Left lobe of liver (tissue), 2 donors: ENCODE measurements at places on chromosomes 4 and X.

- no peak for DNase-seq
Measured at GRCh38 chrX:140944710-140945109, 57.7 kb upstream of the SPANXB1 start.

DNA sequence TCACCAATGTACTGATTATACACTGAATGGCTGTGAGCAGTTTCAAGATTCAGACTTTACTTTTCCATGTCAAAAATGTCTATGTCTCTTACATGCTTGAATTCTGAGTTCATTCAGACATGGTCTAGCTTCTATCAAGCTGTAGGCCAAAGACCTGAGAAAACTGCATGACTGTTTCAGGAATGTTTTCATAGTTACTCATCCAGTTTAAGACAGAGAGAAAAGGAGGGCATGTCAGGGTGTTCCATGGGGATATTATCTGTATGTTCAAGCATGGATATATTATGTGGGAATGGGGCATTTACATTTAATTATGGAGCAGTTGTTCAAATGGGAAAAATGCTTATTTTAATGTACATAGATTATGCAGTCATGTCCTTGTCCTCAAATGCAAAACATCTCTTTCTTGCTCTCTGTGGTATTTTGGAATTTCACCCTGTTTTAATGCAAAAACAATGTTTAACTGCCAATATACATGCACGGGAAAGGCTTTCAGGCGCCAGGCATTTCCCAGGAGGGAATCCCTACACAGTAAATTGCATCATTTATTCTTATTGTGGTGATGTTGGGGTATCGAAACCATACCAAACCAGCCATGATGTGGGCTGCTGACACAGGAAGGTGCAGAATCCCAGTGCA, 429.1 kb upstream of the INTU start:
- DNase-seq, result no peak

GRCh38 chrX:49792376-49792775, 36.7 kb upstream of the PAGE4 start:
- no peak for DNase-seq

DNA sequence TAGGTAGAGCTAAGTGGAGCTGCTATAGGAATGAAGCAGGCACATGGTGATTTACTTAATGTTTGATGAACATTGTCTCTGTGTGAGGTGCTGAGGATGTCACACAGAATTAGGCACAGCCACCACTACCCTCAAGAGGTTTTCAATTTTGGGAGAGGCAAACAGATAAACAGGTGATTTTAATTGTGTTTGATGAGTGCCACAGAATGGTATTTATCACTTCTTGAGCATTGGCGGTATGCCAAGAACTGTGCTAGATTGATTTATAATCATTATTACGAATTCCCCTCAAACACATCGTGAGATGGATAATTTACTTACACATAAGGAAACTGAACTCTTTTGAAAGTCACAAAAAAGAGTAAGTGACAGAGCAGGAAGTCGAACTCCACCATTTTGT, 74.8 kb downstream of the FREM3 start:
- DNase-seq, result no peak

DNA sequence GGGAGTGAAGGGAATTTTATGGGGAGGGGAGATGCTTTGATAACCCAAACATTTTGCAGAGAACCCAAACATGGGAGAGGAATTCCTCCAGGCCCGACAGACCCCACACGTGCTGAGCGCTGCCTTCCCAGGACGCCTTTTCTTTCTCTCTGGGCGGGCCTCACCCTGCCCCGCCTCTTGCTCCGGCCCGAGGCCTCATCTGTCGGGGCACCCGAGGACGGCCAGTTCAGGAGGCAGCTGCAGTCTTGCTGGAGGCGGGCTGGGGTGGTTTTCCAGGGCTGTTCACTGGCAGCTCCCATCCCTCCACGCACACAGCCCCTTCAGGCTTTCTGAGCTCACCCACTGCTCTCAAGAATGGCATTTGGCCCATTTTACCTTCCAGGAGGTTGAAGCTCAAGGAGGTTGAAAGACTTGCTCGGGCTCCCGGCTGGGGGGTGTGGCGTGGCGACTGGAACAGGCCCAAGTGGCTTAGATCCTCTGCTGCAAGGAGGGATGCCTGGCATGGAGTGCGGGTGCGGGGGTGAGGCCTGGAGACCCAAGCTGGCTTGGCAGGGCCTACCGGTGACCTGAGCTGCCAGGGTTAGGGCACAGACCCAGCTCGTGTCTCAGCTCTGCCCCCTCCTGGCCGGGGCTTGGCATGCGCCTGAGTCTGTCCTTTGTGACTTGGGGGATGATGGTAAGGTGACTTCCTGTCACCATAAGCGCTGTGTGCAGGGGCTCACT, 99.2 kb downstream of the PSAPL1 start:
- DNase-seq, result peak; percentile 71

- DNase-seq, result no peak
Measured at GRCh38 chrX:18002791-18003190, 141.7 kb upstream of the RAI2 start.

- no peak for DNase-seq
Measured at GRCh38 chrX:87874043-87874442, 356.4 kb downstream of the KLHL4 start.

DNA sequence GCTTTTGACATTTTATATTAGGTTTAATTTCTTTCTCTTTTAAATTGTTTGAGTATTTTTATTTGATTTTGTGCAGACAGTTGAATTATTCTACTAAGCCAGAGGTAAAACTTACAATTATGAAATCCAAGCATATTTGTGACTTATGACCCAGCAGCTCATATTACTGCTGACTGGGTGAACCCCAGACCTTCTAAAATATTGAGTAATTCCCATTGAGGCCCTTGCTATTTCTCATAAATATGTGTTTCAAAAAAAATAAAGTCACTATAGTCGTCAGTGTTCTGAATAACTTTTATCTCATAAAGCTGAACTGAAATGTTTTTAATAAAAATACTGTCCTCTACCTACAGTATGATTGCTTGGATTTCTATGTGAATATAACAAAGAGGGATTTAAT, 303.1 kb downstream of the IQCM start:
- no peak for DNase-seq

DNA sequence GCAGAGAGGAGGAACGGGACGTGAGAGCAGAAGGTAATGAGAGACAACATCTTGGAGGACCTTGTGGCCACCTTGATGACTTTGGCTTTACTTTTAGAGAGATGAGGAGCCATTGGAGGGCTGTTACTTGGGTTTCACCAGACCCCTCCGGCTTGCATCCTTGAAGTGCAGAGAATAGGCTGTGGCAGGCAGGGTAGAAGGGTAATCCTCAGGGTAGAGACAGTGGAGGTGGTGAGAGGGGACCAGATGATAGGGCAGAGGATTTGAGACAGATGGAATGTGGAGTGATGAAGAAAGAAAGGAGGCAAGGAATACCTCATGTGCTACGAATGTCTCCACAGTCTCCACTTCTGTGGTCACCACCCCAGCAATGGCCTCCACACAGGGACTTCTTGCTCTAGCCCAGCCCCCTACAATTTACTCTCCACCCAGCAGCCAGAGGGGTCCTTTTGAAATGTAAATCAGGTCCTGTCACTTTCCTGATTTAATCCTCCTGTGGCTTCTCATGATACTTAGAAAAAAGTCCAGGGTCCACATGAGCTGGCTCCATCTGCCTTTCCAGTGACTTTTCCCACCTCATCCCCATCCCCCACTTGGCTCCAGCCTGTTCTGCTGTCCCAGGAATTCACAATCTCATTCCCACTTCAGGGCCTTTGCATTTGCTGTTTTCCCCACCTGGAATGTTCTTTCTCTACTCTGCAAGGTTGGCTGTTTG, 115.0 kb downstream of the PJA1 start:
- no peak for DNase-seq

GRCh38 chr4:25031077-25031621, 403 bp upstream of the LGI2 start:
- no peak for DNase-seq

DNA sequence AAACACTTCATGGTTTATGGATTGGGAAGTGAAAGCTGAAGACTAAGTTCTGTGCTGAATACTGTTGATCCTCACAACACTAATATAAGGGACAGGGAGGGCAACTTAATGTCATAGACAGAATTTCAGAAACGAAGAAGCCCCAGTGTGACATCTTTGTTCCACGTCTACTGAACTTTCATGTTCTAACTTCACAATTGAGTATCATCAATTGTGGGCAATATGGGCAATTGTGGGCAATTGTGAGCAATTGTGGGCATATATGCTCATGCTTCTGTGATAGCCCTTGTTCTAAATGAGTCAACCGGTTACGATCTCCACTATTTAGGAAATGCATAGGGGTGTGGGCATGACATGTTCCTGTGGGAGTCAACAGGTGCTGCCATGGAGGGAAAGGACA, 33.7 kb downstream of the CYBB start:
- no peak for DNase-seq

GRCh38 chr4:20203508-20203907, 48.2 kb upstream of the SLIT2 start:
- DNase-seq, result no peak

GRCh38 chr4:38077791-38078489, 117.7 kb downstream of the PTTG2 start:
- no peak for DNase-seq

- peak; percentile 66 for DNase-seq
Measured at GRCh38 chrX:147875866-147876596, 35.7 kb upstream of the FMR1 start.

GRCh38 chr4:130077275-130077674, 981.3 kb downstream of the C4orf33 start:
- DNase-seq, result no peak

DNA sequence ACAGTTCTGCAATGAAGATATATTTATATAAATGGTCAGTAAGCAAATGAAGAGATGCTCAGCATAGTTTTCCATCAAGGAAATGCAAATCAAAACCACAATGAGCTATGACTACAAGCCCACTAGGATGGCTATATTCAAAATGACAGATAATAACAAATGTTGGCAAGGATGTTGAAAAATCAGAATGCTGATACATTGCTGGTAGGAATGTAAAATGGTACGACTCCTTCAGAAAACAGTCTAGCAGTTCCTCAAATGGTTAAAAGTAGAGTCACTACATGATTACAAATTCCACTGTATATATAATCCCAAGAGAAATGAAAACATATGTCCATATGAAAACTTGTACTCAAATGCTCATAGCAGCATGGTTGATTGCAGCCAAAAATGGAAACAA, 425.0 kb upstream of the ATOH1 start:
- DNase-seq, result no peak

- DNase-seq, result no peak
Measured at GRCh38 chr4:86855572-86855971, 6.4 kb upstream of the SLC10A6 start.

GRCh38 chrX:126272795-126273497, 106.9 kb upstream of the DCAF12L2 start:
- no peak for DNase-seq

GRCh38 chr4:186999686-187000085, 276.0 kb upstream of the FAT1 start:
- no peak for DNase-seq

DNA sequence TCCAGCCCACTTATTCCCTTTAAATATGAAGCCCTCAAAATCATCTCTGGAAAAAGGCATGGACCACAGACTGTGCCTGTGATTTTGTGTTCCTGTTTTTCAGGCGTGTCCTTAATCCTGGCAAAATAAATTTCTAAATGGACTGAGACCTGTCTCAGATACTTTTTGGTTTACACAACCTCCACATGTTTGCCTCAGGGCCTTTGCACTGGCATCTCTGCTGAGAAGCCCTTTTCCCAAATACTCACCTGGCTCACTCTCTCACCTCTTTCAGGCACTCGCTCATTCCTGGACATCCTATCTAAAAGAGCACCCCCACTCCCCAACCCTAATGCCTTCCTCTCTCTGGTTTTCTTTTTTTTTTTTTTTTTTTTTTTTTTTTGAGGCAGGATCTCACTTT, 40.5 kb downstream of the CHRNA9 start:
- no peak for DNase-seq

GRCh38 chrX:38061335-38061734, 55.0 kb downstream of the SYTL5 start:
- no peak for DNase-seq

DNA sequence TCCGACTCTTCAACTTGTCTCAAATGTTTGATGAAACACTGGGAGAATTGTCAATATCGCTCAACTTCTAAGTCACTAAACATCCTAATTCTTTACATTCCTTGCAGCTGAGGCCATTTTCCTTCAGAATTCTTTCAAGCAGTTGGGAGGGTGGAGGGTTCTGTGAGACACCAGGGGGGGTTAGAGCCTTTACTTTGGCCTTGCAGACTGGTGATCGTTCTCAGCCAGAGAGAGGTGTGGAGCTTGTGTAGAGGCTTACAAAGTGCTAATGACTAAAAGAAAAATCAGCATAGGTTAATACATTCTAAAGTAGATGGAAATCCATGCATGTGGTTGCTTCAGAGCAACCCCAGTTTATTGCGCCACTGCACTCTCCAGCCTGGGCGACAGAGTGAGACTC, 21.3 kb upstream of the SOX3 start:
- no peak for DNase-seq

DNA sequence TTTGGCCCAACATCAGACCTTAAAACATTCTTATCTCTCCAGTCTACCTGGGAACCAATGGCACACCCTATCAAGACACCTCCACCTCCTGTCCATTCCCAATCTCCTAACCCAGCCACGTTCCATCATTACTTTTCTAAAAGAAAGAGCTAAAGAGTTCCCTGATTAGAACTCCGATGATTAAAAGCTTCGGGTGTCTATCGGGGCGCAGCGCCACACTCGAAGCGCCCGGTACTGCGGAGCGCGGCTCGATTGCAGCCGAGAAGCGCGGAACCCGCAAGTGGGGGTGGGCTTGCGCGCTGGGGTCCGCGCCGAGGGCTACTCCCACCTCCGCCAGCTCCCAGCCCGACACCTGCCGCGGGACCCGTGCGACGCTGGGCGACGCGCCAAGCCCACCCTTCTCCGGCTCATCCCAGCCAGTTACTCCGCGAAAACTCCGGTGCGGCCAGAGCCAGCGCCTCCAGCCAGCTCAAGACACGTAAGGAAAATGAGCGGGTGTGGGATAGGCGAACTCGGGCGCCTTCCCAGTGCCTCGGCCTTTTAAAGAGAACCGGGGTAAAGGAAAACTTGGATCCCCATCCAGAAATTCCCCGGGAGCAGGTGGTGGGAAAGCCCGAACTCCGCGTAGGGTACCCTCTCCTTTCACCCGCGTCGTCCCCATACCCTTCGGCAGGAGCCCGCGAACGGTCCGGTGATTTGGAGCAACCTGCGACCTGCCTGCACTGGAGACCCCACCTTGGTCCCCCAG, 593 bp downstream of the NPY1R start:
- DNase-seq, result no peak

DNA sequence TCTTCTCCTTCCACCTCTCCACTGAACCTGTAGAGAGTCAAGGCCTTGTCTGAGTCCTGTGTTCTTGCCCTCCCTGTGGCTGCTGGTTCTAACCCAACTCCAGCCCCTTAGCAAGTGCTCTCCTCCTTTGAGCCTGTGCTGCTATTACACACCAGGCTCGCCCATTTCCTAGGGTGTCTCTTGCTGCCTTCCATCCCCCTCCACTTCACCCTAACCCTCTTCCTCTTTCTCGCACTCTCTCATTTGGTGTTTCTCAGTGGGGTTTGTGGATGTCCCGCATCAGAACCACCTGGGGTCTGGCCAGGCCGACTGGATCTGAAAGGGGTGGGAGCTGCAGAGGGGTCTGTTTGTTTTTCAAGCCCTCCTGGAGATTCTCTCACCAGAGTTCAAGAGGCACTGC, 156.7 kb downstream of the SPRY1 start:
- no peak for DNase-seq
